T-helper 17 cell (primary cell): ENCODE measurements at places on chromosomes 12 and 14. TPM values are rescaled to one million over a fixed set of nuclear protein-coding genes. Genes with fewer than 3 reads are reported as not detected.

DNA sequence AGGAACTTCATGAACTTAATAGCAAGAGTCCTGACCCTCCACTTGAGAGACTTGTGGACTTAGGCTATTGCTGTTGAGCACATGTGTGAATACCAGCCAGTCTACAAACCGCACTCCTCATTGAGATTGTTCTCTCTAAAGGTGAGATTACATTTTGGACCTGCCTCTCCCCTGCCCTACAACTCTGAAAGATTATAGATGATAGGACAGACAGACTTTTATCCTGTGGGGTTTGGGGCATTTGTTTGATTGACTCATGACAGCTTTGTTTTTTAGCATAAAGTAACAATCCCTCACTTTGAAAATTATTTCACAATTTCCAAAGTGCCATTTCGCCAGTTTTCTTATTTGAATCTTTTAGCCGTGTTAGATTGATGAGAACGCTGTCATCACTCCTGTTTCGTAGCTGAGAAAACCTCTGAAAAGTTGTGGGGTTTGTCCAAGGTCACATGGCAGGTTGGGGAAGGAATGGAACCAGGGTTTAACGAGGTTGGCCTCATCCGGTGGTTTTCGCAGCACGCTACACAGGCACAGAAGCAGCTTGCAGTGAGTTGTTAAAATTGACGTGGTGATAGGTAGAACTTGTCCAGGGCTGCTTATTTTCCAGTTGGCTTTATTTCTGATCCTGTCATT, 836 bp downstream of the EVL start:
- peak; percentile 69 for DNase-seq

DNA sequence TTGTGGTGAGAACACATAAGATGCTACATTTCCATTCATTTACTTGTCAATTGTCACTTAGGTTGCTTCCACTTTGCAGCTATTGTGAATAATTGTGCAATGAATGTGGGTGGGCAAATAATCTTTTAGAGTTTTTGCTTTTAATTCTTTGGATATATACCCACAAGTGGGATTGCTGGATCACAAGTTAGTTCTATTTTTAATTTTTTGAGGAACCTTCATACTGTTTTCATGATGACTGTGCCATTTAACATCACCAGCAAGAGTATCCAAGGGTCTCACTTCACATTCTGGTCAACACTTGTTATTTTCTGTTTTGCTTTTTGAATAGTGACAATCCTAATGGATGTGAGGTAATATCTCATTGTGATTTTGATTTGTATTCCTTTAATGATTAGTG, 10.5 kb downstream of the CLEC6A start:
- no peak for DNase-seq

GRCh38 chr14:101824339-101824727, 62.8 kb downstream of the PPP2R5C start:
- DNase-seq: no peak

- DNase-seq: no peak
Observed at GRCh38 chr12:7806863-7807487, 17.8 kb downstream of the NANOG start.

- DNase-seq: no peak
Observed at GRCh38 chr12:7042842-7043241, 17.7 kb upstream of the C1S start.

- peak; percentile 13 for DNase-seq
Observed at GRCh38 chr14:91835197-91835919, 32.0 kb downstream of the TC2N start.

Gene PLEK2
- 1.7 TPM for total RNA-seq

Gene DEPDC4
- not detected for total RNA-seq

Gene IPO8
- 27.4 TPM for total RNA-seq

Gene RIMKLB
- 15.2 TPM for total RNA-seq
